ENCODE measurements at places on chromosomes 2 and 18.

GRCh38 chr2:33419581-33420200 lies 56.8 kb upstream of the RASGRP3 start:
- no peak for DNase-seq

GRCh38 chr18:75785206-75785605 lies 357.7 kb upstream of the SMIM21 start:
- no peak for DNase-seq

- DNase-seq: no peak
Observed at GRCh38 chr18:24601585-24601984, 141.1 kb downstream of the HRH4 start.

- DNase-seq: no peak
Observed at GRCh38 chr2:29053223-29053622, 21.1 kb downstream of the PCARE start.

- DNase-seq: peak; percentile 8
Observed at GRCh38 chr2:232362174-232362900, 16.2 kb upstream of the ALPP start.

GRCh38 chr2:18078216-18078615 lies 199.7 kb downstream of the KCNS3 start:
- no peak for DNase-seq

GRCh38 chr2:10494351-10495066 lies 46.4 kb upstream of the ODC1 start:
- DNase-seq: no peak

DNA sequence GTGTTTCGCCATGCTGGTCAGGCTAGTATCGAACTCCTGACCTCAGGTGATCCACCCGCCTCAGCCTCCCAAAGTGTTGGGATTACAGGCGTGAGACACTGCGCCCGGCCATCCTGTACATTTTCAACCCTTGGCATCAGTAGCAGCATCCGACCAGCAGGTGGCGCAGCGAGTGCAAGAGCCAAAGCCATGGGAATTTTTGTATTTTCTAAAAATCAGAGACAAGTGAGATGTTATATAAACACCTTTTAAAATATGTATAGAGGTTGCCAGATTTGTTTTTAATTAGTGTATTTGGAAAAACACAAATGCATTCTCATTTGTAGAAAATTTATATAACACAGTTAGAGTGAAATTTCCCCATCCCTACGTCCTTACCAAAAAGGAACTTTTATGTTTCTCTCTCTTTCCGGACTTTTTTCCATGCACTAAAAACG lies 36.8 kb downstream of the MOGAT1 start:
- DNase-seq: peak; percentile 84
